Lung microvascular endothelial cell (primary cell): ENCODE measurements at places on chromosomes 1 and 21. TPM values are rescaled to one million over a fixed set of nuclear protein-coding genes. Genes with fewer than 3 reads are reported as not detected.

ZNF683 gene
- total RNA-seq: not detected in 2 replicates

OR2L13 gene
- total RNA-seq: not detected in 2 replicates

TRIM58 gene
- total RNA-seq: under 0.01 and 0.22 TPM in 2 replicates

GJC2 gene
- total RNA-seq: 6.5 and 18.3 TPM in 2 replicates

ELAVL4 gene
- not detected in 2 replicates for total RNA-seq

CD2 gene
- not detected in 2 replicates for total RNA-seq

FHAD1 gene
- under 0.01 TPM in 1 of 2 replicates, not detected in the other for total RNA-seq

CTSS gene
- total RNA-seq: 31.4 and 38.3 TPM in 2 replicates

RAB42 gene
- 3.2 and 3.9 TPM in 2 replicates for total RNA-seq

MYOM3 gene
- under 0.01 TPM in 1 of 2 replicates, not detected in the other for total RNA-seq

KRTAP7-1 gene
- total RNA-seq: not detected in 2 replicates
